Myocyte (in vitro differentiated cells): ENCODE measurements at places on chromosomes 7 and 10. TPM values are rescaled to one million over a fixed set of nuclear protein-coding genes. Genes with fewer than 3 reads are reported as not detected.

GRCh38 chr10:132443983-132444876, 47.2 kb downstream of the PWWP2B start:
- no peak for DNase-seq

DNA sequence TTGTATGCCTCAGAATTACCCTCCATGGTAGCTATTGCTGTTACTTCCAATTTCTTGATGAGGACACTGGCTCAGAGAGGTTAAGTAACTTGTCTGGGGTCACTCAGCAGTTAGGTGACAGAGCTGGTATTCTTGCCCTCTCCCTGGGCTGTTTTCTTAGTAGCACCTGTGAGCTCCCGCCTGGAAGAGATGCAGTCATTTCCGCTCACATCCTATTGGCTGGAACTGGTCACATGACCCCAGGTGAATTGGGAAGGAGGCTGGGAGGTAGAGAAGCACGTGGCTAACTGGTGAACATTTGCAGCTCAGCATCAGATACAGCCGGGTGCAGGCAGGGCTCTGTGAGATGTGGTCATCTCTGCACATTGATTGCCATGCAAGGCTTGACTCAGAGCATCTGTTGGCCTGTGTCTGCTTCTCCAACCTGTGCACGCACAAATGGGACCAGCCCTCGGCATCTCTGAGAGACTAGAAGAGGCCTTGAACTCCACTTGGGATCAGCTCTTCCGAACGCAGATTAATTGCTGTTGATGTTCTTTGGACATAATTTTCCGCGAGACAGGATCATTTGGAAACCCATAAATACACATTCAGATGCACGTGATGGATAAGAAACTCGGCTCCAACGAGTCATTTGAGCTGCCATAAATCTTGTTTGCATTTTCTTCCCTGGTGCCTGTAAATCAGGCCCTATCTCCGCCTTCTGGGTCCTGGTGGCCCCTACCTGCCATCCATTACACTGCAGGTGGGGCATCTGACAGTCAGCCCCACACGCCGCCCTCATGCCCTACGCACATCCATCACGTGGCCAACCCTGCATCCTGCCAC, 42.8 kb downstream of the MYL10 start:
- no peak for DNase-seq

GRCh38 chr7:3107889-3108570, 64.4 kb upstream of the CARD11 start:
- no peak for DNase-seq

GRCh38 chr7:134513169-134513752, 14.1 kb upstream of the AKR1B10 start:
- DNase-seq = peak; percentile 83

DNA sequence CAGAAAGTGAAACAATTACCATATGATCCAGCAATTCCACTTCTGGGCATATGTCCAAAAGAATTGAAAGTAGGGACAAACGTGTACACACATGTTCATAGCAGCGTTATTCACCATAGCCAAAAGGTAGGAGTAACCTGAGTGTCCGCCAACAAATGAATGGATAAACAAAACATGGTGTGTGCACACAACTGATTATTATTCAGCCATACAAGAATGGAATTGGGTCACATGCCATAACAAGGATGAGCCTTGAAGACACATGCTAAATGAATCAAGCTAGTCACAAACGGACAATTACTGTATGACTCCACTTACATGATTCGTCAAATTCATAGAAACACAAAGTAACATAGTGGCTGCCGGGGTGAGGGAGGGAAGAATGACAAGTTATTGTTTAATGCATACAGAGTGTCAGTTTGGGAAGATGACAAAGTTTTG, 4.1 kb upstream of the OIT3 start:
- no peak for DNase-seq

- DNase-seq = peak; percentile 62
These were observed 11.5 kb upstream of the DLD start for GRCh38 chr7:107879400-107880035.

- no peak for DNase-seq
These were observed 20.9 kb upstream of the PRKAR2B start for GRCh38 chr7:107023522-107024151.

DNA sequence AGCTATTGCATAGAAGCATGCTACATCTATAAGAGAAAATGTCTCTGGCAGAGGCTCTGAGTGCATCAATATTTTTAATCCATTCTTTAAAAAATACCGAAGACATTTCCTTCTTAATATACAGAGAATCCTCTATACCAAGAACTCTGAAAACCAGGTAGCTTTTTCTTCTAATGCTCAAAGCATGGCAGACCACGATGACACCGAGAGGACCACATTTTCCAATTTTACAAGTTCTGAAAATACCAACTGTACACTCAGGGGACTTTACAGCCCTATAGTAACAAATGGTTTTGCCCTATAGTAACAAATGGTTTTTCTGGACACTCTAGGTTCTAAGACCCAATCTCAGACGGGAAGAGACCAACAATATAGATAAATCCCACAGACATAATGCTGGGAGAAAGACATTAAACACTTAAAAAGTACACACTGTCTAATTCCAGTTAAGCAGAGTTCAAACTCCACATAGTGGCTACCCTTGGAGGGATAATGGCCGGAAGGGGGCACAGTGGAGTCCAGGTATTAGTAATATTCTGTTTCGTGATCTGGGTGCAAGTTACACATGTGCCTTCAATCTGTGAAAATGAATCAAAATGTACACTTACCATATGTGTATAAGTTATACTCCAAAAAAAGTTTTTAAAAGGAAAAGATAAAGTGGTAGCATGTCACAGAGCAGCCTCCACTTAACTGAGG, 26.2 kb downstream of the CCDC6 start:
- DNase-seq = no peak

DNA sequence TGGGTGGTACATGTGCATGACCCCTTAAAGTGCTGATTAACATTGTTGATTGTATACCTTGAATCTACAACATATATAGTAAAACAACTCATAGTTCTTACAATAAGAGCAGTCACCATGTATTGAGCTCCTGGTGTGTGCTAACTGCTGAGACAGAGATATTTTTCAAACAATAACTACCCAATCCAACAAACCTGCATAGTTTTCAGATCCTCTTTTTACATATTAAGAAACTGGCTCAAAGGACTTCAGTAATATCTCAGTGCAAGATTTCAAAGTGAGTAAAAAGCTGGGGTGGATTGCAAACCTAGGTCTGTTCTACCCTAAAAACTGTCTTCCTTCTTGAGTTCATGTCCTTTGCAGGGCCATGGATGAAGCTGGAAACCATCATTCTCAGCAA, 272.2 kb downstream of the SNX13 start:
- DNase-seq = no peak

DNA sequence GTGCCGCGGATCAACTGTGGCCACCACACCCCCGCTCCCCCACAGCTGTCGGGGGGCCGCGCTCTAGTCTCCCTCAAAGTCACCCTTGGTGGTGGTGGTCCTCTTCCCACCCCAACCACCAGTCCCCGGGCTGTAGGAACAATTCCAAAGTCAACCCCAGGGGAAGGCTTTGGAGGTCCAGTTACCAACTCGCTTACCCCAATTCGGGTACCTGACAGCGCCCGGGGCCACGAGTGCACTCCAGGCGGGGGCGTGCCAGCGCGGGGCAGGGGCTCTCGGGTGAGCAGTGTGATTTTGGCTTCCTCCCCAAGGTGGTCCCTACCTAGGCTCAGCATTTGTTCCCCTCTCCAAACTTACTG, 584 bp upstream of the ZMIZ1 start:
- no peak for DNase-seq

GRCh38 chr10:75429159-75429827, 2.1 kb upstream of the LRMDA start:
- no peak for DNase-seq

- DNase-seq = no peak
These were observed 109.4 kb downstream of the SLC25A13 start for GRCh38 chr7:96212474-96212873.

- no peak for DNase-seq
These were observed 119.0 kb upstream of the PPP2R2D start for GRCh38 chr10:131781791-131782190.

- DNase-seq = no peak
These were observed 151.2 kb upstream of the MINDY3 start for GRCh38 chr10:16011548-16011947.

DNA sequence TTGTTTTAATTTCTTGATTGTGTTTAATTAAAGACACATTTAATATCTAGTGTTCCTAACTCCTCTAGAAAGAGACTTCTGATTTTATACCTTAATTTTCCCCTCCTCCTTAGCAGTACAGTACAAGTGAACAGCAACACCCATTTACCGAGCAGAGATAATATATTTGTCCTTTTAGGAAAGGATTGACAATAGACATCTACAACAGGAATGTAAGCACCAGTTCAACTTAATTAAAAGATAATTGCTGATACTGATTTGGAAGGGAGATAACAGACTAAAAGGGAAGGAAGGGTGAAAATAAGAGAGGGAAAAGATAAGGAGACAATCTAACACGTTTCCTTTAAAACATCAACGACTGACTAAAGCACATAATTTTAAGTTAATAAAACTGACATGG, 119.3 kb downstream of the SRPK2 start:
- DNase-seq = no peak

GRCh38 chr10:118311505-118311904, 30.6 kb downstream of the FAM204A start:
- peak; percentile 13 for DNase-seq

DNA sequence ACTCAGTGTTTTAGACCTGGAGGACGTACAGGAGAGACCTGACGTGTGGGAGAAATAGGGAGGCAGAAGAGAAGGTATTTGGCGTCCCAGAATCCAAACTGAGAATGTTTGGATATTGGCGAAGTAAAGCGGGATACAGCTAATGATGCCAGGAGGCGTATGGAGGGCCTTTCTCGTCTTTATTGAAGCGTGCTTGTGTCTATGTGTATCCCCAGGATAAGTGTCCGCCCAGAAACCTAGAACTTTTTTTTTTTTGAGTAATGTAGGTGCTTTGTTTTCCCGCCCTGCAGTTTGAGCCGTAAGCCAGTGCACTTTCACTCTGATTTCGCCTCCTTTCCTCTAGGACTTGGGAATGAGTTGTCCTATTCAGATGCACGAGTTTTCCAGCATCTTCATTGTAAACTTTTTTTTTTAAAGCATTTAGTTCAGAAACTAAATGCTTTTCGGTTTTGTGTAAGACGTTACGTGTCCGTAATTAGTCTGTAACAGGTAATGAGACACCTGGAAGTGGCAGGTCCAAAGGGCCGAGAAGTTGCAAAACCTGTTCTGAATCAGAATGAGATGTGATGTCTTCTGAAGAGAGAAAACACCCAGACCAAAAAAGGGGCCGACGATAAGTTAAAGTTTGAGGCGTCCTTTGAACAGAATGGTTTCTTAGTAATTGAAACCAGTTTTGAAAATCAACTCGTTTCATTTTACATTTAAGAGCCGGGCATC, 746 bp downstream of the ARL5B start:
- no peak for DNase-seq

- DNase-seq = no peak
These were observed 108.3 kb upstream of the CDK6 start for GRCh38 chr7:92944633-92945032.

- DNase-seq = no peak
These were observed 64.7 kb upstream of the JAZF1 start for GRCh38 chr7:28245123-28245878.

DNA sequence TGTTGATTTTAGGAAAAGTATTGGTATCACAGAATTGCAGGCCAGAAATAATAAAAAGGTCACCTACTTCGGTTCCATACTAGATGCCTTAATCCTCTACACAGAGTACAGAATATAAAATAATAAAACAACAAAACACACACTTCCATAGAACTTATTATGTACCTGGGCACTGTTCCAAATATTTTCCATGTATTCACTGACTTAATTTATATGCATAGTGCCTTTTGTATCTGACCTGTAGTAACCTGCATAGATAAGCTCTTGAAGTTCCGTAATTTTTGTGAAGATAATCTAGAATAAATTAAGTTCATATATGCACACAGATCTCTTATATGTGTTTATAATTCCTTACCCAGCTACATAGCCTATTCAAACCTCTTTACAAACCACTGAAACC, 78.3 kb downstream of the RAPGEF5 start:
- DNase-seq = no peak

- DNase-seq = no peak
These were observed 118.7 kb upstream of the GDF10 start for GRCh38 chr10:47181052-47181849.

DNA sequence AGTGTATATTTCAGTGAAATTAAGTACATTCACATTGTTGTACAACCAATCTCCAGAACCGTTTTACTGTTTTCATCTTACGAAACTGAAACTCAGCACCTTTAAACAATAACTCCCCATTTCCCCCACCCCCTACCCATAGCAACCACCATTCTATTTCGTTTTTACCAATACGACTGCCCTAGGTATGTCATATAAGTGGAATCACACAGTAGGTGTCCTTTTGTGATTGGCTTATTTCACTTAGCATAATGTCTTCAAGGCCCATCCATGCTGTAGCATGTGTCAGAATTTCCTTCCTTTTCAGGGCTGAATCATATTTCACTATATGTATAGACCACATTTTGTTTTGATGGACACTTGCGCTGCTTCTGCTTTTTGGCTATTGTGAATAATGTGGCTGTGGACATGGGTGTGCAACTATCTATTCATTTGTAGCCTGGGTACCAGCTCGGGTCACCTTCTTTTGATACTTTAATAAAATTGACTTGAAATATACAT, 34.3 kb upstream of the DLG5 start:
- no peak for DNase-seq

- no peak for DNase-seq
These were observed 128.7 kb downstream of the FAM204A start for GRCh38 chr10:118213436-118213835.

- no peak for DNase-seq
These were observed 69.4 kb downstream of the PFKFB3 start for GRCh38 chr10:6272126-6272525.

- DNase-seq = no peak
These were observed 162.6 kb downstream of the PTEN start for GRCh38 chr10:88026031-88026430.

- DNase-seq = peak; percentile 36
These were observed 145.0 kb downstream of the MAD1L1 start for GRCh38 chr7:2087744-2088143.

The MICU1 gene
- 129 and 192 TPM in 2 replicates for total RNA-seq

The GIMAP1 gene
- total RNA-seq = not detected in 2 replicates

The FZD1 gene
- 13.3 and 14.2 TPM in 2 replicates for total RNA-seq

The DOCK1 gene
- 35.1 and 37.6 TPM in 2 replicates for total RNA-seq

The NPS gene
- total RNA-seq = not detected in 2 replicates

The SMO gene
- total RNA-seq = 2.2 and 4.3 TPM in 2 replicates

The PVRIG gene
- not detected in 2 replicates for total RNA-seq

The CREM gene
- 75.2 and 78.4 TPM in 2 replicates for total RNA-seq

The C7orf33 gene
- total RNA-seq = not detected in 2 replicates

The OPALIN gene
- not detected in 2 replicates for total RNA-seq

The GDF2 gene
- not detected in 2 replicates for total RNA-seq

The CCZ1B gene
- total RNA-seq = 22.8 and 37.5 TPM in 2 replicates

The CALML3 gene
- not detected in 2 replicates for total RNA-seq

The GDI2 gene
- 198 and 222 TPM in 2 replicates for total RNA-seq
